ENCODE measurements at places on chromosomes 4 and X.
A peak's percentile ranks its signal among the peaks of the same experiment; 100 is the strongest.

DNA sequence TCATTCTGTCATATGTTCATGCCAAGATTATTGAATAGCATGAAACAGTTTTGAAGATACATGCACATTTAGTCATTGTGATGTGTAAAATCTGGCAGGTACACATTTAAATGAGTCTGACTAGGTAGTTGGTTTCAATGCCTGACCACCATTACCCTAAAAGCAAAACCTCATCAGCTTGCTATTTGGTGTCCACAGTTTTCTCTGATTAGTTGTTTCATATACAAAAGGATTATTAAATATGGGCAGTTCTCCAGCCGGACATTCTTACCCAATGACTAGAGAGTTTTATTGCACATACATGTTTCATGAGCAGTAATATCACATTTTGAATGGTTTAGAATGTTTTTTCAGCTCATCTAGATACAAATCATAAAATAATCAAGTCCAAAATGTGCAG, 23.7 kb downstream of the DCHS2 start:
- no peak for DNase-seq

DNA sequence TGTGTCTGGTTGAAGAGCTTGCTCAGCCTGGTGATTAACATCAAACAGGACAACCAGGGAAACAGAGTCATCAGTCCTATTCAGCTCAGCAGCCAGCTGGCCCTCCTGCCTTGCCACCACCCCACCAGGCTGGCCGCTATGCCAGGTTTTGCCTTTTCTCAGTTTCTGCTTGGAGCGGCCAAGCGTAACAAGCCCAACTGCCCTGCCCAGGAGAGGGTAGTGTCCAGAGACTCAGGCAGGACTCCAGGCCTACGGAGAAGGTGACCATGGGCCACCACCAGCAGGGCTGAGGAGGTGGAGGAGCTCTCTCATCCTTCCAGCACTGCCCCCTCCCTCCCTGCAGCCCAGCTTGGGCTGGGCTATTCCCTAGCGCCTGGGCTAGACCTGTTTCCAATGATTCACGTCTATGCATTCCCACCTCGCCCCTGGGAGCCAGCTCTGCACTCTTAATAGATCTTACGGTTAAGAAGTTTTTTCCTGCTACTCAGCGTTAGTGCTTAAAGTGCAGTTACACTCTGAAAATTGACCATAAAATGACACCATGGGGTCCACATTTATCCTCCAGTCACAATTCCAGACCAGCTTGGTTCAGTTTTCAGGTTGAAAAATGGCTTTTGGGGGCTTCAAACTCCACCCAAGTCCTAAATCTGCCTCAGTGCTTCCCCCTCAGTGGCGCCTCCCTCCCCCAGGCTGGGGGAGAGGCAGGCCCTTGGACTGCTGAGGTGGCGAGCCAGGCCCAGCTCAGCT, 124.0 kb upstream of the PJA1 start:
- DNase-seq, result no peak

DNA sequence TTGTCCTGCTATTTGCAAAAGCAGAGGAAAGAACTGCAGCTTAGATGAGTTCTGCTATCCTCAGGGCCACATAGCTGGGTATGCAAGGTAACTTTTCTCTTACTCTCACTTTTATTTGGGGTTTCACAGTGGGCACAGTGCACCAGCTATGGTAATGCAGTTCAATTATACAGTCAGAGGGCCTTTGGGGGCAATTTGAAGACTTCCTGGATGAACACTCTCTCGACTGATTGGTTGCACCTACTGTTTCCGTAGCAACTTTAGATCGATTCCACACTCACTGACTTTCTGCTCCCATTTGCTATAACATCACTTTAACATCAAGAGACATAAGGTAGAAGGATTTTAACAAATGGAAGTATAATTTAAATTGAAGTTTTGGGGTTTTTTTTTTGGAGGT, 128.6 kb downstream of the SLC39A8 start:
- no peak for DNase-seq

GRCh38 chrX:78106651-78106986, 2.6 kb downstream of the PGK1 start:
- DNase-seq, result no peak

GRCh38 chrX:9612146-9612505, 147.3 kb downstream of the TBL1X start:
- no peak for DNase-seq

DNA sequence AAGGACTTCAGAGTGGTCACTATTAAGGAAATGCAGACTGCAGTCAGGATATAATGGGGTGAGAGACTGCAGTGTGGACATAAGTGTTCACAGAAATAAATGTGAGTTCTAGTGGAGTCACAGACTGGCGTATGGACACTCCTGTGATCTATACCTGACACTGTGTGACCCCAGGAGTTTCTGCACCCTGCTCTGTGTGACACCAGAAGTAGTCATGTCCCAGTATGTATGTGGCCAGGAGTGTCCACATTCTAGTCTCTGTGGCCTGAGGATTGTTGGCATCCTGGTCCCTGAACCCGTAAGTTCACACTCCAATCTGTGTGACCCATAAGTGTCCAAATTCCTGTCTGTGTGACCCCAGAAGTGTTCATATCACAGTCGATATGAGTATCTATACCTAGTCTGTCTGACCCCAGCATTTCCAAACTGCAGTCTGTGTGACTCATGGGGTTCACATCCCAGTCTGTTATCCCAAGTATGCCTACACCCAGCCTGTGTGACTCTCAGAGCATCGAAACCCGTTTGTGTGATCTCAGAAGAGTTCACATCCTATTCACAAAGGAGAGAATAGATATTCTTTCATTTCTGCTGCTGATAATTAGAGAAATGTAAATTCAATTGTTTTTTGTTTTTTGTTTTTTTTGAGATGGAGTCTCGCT, 16.3 kb downstream of the WDR13 start:
- no peak for DNase-seq

- no peak for DNase-seq
These were observed 23.1 kb upstream of the PWWP3B start for GRCh38 chrX:106144755-106145639.

DNA sequence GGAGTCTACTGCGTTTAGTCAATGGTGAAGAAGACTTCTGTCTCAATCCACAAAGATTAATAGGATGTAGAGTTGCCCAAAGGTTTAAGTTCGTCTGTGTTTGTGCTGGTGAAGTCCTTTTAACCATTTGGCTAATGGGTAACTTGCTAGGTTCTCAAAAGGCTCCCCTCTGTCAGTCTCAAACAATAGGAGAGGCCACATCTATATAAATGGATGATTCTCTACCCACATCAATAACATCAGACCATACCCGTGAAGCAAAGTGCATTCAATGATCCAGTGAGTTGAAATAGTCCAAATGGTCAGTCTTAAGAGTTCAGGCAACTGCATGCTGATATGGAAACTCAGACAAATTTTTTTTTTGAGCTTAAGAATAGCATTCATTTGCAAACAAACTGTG, 28.1 kb downstream of the RS1 start:
- DNase-seq, result no peak

GRCh38 chr4:3374011-3374645, 67.6 kb upstream of the HGFAC start:
- no peak for DNase-seq

- DNase-seq, result no peak
These were observed 336.6 kb downstream of the SLITRK2 start for GRCh38 chrX:146154191-146154590.

GRCh38 chr4:47974566-47974965, 41.9 kb downstream of the CNGA1 start:
- no peak for DNase-seq

DNA sequence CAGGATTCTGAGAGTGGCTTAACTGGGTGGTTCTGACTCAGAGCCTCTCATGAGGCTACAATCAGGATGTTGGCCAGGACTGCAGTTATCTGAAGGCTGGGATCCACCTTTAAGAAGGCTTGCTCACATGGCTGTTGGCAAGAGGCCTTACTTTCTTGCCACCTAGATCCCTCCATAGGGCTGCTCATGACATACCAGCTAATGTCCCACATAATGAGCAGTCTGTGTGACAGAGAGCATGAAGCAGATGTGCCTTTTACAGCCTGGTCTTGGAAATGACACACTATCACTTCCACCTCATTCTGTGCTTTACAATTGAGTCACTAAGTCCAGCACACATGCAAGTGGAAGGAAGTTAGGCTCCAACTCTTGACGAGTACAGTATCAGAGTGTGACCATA, 4.3 kb upstream of the RBM3 start:
- DNase-seq, result no peak

GRCh38 chr4:143163614-143164013, 21.1 kb upstream of the USP38 start:
- DNase-seq, result no peak

- no peak for DNase-seq
These were observed 71.9 kb upstream of the PHOX2B start for GRCh38 chr4:41820473-41820872.

DNA sequence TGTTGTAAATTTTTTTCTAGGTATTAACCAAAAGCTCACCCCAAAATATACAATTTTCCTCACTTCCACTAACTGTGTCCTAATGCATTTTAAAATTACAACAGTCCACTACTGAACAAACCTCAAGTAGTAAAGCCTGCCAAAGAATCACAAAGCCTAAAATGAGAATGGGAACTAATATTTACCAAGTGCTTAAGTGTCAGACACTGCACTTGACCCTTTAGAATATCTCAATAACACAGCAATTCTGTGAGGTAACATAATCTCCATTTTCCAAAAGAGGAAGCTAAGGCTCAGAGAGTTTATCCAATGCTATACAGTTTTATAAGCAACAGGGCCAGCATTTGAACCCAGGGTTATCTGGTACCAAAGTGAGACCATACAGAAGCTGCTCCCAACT, 4.9 kb downstream of the SLC9A7 start:
- DNase-seq, result no peak

- DNase-seq, result no peak
These were observed 533.9 kb upstream of the GRID2 start for GRCh38 chr4:91769912-91770311.

GRCh38 chr4:11698846-11699590, 270.3 kb upstream of the HS3ST1 start:
- DNase-seq, result peak; percentile 33

GRCh38 chr4:153909672-153910071, 120.8 kb upstream of the SFRP2 start:
- DNase-seq, result no peak

DNA sequence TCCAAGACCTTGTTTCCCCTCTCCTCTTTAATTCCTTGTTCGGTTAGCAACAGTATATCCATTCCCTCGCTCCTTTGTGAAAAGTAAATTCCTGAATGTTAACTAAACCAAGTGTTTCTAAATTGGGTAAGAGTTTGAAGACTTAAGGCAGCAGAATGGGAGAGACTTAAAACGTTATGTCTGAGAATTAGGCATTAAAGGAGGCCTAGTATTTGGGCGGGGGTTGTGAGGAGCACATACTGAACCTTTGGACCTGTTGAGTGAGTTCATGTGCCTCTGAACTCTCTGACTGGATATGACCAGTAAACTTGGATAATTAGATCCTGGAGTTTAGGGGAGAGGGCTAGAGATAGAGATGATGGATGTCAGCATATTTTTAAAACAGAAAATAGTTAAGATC, 1.2 kb downstream of the MSMO1 start:
- no peak for DNase-seq

GRCh38 chrX:136336623-136337022, 35.9 kb downstream of the ADGRG4 start:
- no peak for DNase-seq

GRCh38 chrX:17292111-17292527, 82.9 kb upstream of the NHS start:
- DNase-seq, result no peak

DNA sequence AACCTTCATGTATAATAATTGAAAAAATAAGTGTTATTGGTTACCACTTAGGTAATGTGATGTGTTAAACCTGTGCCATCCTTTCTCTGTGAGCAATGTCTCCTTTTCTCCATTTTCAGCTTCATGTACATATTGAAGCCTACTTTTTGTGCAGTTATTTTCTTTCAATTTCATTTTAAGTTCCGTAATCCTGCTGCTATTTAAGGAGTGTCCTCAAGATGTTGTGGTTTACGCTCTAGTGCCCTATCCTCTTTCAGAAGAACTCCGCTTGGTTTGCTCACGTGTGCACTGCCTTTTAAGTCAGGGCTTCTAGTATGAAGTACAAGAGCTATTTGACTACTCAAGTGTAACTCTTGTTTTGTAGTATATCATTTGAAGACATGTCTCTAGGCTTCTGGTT, 2253.2 kb upstream of the TENM3 start:
- no peak for DNase-seq

DNA sequence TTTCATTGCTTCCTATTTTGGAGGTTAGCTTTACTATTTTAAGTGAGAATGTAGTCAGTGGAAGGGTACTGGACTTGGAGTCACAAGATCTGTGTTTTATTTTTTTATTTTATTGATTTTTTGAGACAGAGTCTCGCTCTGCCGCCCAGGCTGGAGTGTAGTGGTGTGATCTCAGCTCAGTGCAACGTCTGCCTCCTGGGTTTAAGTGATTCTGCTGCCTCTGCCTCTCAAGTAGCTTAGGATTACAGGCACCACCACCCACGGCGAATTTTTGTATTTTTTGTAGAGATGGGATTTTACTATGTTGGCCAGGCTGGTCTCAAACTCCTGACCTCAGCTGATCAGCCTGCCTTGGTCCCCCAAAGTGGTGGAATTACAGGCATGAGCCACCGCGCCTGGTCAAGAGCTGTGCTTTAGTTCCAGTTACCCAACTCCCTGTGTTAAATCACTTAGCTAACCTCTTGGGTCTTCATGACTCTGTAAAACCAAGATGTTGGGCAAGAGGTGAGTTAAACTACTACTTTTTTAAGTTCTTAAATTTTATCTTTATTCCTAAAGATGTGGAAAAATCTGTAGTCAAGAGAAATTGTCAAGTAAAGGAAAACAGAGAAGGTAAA, 11.2 kb downstream of the USP9X start:
- no peak for DNase-seq

- DNase-seq, result no peak
These were observed 42.4 kb downstream of the KLHL13 start for GRCh38 chrX:118074196-118074595.

DNA sequence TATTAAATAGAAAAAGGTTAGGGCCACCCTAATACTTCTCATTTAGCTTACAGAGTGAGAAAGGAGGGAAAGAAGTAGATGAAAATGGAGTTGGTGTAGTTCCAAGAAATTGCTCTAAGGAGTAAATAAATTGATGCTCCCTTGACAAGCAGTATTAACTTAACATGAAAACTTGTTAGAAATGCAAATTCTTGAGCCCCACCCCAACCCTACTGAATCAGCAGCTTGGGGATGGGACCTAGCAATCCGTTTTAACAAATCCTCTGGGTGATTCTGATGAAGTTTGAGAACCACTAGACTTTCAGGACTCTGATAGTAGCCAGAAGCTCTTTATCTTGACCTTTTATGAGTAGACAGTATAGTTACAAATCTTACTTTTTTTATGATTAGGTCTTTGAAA, 74.8 kb downstream of the STIM2 start:
- no peak for DNase-seq
